ENCODE measurements at places on chromosomes 6 and 20. TPM values are rescaled to one million over a fixed set of nuclear protein-coding genes. Genes with fewer than 3 reads are reported as not detected.

DNA sequence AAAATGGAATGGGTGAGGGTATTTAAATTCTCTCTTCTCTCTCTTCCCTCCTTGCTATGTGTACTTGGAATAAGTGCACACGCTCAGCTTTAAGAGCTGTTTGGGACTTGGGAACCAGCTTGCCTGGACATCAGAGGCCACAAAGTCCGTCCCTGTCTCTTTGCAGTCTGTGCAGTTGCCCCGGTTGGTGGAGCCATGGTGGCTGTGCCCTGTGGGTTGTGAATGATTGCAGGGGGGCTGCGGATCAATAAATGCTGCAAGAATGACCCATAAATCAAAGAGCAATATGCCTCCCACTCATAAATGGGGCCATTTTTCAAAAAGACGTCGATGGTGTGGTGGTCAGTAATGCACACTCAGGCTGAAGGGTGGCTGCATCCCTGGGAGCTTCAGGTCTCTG lies 135.1 kb upstream of the CST7 start:
- no peak for DNase-seq

DNA sequence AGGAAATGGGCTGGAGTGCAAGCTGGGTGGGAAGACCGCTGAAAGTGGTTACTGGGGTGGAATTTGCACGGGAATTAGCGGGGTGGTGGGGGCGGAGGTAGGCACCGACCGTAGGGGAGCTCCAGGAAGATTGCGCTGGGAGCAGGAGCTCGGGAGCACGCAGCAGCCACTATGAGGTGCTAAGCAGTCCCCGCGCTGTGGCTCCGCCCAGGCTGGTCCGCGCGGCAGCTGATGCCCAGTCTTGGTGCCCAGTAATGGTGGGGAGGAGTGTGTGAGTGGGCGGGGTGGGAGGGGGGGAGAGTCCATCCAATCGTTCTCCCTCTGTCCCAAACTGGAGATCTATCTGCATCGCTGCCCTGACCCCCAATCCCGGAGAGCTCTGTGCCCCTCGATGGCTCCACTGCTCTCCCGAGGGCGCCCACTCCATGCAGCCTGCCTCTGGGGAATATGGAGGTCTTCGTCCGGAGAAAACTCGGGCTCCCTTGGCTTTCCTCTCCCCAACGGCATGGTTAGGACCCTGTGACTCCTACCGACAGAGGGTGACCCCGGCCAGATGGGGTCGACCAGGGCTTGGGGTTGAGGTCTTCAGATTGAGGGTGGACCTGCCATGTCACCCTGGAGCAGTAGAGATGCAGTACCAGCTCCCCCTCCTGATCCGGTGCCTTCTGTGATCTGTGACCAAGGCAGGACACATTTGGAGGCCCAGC lies 5.3 kb downstream of the TP53TG5 start:
- peak; percentile 88 for DNase-seq

The BANF2 gene
- not detected for polyA plus RNA-seq

The MPIG6B gene
- not detected for polyA plus RNA-seq

GRCh38 chr6:130575971-130576370 lies 210.2 kb downstream of the TMEM200A start:
- no peak for DNase-seq

The HLA-DQA2 gene
- polyA plus RNA-seq = not detected

GRCh38 chr6:63792736-63793464 lies 157.3 kb downstream of the PHF3 start:
- no peak for DNase-seq

GRCh38 chr6:85002847-85003246 lies 238.4 kb upstream of the TBX18 start:
- no peak for DNase-seq

- DNase-seq = no peak
These were observed 244.3 kb upstream of the CHD6 start for GRCh38 chr20:41862476-41862875.

The MCUR1 gene
- 34.2 TPM for polyA plus RNA-seq

Measured in sigmoid colon (tissue), 7 donors.